ENCODE measurements at places on chromosomes 2 and 18. TPM values are rescaled to one million over a fixed set of nuclear protein-coding genes. Genes with fewer than 3 reads are reported as not detected.

- DNase-seq = no peak
- no peak overlapping the region for H3K27ac ChIP-seq
- H3K4me1 ChIP-seq = no peaks in the 10 kb centered on the region
- H3K36me3 ChIP-seq = no peaks in the 10 kb centered on the region
- H3K27me3 ChIP-seq = peaks cover 2% of the 10 kb centered on the region
- no peak overlapping the region for H3K4me3 ChIP-seq
Observed at GRCh38 chr18:48017635-48018034, 87.2 kb upstream of the SMAD2 start.

DNA sequence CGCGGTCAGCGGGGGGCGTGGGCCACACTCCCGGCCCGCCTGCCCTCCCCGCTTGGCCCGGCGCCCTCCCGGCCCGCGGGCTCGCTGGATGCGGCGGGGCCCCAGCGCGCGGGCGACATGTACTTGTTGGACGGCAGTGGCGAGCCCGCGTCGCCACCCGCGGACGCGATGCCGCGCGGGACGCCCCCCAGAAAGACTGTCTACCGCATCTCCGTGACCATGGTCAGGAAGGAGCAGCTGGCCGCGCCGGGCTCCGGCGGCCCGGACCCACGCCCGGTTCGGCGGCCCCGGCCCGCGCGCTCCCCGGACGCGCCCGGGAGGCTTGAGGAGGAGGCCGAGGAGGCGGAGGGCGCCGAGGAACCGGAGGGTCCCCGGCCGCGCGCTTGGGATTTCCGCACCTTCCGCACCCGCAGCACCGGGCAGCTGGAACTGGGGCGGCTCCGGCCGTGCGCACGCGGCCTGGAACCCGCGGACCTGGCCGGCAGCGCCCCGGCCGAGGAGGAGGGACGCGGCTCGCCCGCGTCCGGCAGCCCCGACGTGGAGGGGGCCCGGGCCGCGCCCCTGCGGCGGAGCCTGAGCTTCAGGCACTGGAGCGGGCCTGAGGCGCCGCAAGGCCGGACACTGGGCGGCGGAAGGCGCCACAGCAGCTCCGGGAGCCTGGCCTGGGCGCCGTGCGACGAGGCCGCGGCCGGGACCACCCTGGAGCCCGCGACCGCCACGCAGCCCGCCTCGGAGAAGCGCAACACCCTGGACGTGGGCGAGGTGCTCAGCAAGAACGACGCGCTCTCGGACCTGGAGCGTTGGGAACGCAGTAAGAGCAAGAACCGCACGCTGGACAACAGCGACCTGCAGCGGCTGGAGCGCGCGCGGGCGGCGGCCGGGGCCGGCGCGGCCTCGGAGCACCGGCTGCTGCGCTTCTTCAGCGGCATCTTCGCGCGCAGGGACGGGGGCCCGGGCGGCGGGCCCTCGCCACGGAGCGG, 176.4 kb downstream of the AGAP1 start:
- no peaks in the 10 kb centered on the region for H3K27me3 ChIP-seq
- H3K36me3 ChIP-seq = no peaks in the 10 kb centered on the region
- H3K4me1 ChIP-seq = peaks cover 47% of the 10 kb centered on the region
- no peak overlapping the region for H3K27ac ChIP-seq
- peak overlapping the region; percentile 82 for H3K4me3 ChIP-seq

DNA sequence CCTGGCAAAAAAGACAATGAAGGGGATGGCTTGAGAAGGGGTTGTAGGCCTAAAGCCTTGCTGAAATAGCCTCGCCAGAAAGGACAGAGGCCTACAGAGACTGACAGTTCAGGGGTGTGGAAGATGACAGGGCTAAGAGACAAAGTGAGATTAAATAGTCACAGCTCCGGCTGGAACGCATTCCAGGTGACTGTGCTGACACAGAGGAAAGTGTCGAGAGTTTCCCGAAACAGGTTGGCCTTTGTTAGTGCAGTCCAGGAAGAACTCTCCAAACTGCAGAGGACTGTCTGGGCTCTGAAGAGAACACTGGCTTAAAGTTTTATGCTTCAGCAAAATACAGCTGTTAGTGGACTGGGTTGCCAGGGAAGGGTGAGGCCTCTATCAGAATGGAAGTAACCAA, 52.8 kb downstream of the METTL4 start:
- H3K36me3 ChIP-seq = no peaks in the 10 kb centered on the region
- no peak overlapping the region for H3K27ac ChIP-seq
- H3K27me3 ChIP-seq = no peaks in the 10 kb centered on the region
- H3K4me3 ChIP-seq = no peak overlapping the region
- no peak for DNase-seq

Gene TGIF1
- total RNA-seq = 50.0 TPM

Gene GPBAR1
- 0.09 TPM for total RNA-seq

Measured in HepG2 (cell line).